Breast epithelium (tissue), 4 donors: ENCODE measurements at places on chromosomes 7 and 10. TPM values are rescaled to one million over a fixed set of nuclear protein-coding genes. Genes with fewer than 3 reads are reported as not detected.
A peak's percentile ranks its signal among the peaks of the same experiment; 100 is the strongest.

DNA sequence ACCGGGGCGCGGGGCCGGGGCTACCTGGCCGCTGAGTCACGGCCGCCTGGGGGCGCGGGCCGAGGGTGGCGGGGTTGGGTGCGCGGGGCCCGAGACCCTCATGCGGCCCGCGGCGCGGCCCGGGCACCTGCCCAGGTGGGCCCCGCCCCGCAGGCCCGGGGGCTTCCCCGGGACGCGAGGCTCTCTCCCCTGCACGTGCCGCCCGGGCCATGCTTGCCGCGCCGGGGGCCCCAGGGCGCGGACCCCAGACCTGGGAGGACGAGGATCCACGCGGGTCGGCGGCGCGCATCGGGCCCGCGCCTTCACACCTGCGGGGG lies 402 bp downstream of the MAFK start:
- no peak for DNase-seq

GRCh38 chr7:142685877-142686508 lies 63.3 kb upstream of the PRSS1 start:
- no peak for DNase-seq

DNA sequence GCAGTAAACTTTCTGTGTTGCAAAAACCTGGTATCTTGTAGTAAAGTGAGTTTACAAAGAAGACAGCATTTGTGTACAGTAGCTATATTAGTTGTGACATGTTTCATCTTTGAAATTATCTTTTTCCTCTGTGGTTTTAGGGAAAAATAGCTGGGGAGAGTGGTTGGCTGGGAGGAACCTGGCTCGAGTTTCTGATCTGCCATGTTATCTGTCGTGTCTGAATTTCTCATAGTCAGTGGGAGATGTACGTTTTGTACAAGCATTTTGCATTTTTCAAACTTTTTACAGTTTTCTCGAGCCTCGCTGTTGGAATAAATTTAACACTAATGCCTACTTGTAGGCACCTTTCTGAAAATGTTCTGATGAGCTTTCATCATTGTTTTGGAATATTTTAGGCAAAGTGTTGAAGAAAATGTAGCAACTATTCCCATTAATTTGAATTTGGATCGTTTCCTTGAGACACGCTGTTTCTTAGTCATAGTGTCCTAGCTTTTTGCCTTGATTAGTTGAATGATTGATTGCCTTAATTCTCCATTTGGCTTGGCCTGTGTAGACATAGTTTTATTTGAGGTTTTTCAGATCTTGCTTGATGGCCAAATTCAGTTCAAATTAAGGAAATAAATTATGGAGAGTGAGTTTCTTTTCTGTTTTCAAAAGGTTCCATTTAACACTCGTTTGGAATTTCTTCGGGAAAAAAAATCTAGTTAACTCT lies 65.1 kb downstream of the CAMK1D start:
- no peak for DNase-seq

STEAP1 gene
- 24.5 TPM for total RNA-seq

GRCh38 chr7:158283016-158283974 lies 304.3 kb downstream of the PTPRN2 start:
- DNase-seq, result peak; percentile 25

- DNase-seq, result no peak
Observed at GRCh38 chr7:28502408-28502807, 90.1 kb downstream of the CREB5 start.

ATRNL1 gene
- total RNA-seq, result 0.16 TPM

GRCh38 chr7:77619314-77619713 lies 76.9 kb upstream of the RSBN1L start:
- no peak for DNase-seq

SEMA3E gene
- 13.5 TPM for total RNA-seq

TCERG1L gene
- total RNA-seq, result 0.88 TPM

DNA sequence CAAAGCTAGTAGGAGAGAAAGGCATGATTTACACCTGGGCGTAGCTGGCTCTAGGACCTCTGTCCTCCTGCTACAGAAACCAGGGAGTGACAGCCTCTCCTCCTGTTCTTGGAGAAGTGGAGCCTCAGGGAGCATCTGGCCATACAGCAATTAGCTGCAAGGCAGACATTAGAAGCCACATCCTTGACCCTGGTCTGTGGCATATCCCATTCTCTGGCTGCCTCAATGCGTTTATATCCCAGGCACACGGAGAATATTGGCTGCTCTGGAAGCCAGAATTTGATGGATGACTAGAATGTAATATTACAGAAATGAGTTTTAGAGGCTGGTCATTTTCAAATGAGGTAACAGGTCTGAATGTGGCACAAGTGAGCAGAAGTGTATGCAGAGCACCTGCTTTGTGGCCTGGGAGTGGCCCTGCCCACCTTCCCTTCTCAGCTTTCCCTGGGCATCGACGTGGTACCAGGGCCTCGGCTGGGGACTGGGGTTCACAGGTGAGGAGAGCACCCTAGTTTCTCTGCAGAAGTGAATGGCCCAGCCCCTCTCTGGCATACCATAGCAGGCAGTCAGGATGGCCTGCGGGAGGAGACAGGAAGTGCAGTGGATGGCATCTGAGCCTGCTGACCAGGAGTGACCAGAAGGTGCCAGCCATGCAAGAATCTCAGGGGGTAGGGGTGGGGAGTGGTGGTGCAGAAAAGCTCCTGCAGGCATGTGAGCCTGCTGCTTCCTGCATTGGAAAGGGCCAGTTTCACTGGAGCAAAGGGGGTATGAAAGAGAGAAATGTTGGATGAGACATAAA lies 367.2 kb upstream of the ZNF32 start:
- DNase-seq, result no peak

GRCh38 chr7:122965306-122965705 lies 30.2 kb downstream of the TAS2R16 start:
- no peak for DNase-seq

TMEM178B gene
- 0.64 TPM for total RNA-seq

GRCh38 chr10:62772186-62772974 lies 32.1 kb upstream of the ADO start:
- DNase-seq, result no peak

- peak; percentile 30 for DNase-seq
Observed at GRCh38 chr10:12902135-12902572, 99.4 kb downstream of the CCDC3 start.

DNA sequence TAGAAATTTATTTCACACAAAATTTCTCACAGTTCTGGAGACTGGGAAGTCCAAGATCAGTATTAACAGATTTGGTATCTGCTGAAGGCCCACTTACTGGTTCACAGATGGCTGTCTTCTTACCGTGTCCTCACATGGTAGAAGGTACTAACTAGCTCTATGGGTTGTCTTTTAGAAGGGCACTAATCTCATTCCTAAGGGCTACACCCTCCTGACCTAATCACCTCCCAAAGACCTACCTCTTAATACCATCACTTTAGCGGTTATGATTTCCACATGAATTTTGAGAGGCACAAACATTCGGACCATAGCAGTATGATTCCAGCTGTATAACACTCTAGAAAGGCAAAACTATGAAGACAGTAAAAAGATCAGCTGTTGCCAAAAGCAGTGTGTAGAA lies 8.0 kb downstream of the PNPLA8 start:
- no peak for DNase-seq

DNA sequence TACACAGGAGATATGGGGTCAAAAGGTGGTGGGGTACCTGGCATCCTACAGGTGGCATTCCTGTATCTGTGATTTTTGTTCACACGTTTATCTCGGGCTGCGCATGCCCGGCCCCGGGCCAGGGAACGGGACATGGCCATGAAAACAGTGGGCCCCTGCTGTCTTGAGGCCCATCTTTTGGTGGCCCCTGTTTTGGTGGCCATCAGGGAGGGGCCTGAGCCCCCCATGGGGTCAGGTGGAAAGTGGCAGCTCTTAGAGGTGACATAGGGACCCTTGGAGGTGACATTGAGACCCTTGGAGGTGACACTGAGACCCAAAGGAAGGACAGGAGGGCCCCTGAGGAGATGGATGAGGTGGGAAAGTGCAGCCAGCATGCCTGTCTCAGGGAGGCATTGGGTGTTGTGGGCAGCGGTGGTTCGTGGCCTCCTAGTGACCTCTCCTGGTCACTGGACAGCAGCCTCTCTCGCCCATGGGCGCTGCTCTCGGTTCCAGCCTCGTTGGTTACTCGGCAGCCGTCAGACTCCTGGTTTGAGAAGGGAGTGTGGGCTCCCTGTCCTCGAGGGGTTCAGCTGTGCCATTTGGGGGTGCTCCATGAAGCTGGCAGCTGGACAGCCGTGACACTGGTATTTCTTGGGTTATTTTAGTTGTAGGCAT lies 39.9 kb downstream of the INPP5A start:
- no peak for DNase-seq
